ENCODE measurements at places on chromosomes 13 and 19.

DNA sequence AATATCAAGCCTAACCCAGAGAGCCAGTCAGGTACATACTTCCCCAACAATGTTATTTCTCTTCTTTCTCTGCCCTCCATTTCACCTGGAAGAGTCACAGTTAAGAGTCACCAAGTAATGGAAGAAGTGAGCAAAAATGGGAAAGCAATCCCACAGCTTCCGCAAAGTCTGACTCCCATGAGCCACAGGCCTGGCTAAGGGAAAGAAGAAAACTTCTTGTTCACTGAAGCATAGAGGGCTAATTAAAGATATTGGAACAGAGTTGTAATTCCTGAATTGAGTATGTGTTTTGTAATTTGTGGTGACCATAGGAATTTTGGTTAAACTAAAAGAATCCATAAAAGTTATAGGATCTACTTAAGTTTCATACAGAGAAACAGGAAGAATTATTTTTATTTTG, 830.9 kb upstream of the PCDH20 start:
- DNase-seq: no peak

DNA sequence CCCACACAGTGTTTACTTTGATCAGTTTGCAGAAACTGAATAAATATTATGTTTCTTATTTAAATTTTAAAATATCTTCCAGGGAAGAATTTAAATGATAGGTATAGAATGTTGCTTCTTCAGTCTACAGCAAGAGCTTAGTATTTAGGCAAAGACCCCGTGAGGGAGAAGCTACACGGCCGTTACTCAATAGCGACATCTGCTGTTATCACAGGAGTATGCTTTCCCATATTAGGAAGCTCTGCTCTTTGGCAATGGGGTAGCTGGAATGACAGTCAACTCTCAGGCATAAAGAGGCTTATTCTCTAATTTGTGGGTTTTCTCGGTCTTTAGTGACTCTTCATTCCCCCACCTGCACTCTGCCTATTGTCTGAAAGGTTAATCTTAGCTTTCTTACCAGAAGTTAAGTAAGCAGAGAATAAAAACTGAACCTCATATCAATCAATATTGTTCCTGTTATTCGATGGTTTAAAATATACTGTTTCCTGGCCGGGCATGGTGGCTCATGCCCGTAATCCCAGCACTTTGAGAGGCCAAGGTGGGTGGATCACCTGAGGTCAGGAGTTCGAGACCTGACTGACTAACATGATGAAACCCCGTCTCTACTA, 13.2 kb upstream of the LHFPL6 start:
- DNase-seq: peak; percentile 82

DNA sequence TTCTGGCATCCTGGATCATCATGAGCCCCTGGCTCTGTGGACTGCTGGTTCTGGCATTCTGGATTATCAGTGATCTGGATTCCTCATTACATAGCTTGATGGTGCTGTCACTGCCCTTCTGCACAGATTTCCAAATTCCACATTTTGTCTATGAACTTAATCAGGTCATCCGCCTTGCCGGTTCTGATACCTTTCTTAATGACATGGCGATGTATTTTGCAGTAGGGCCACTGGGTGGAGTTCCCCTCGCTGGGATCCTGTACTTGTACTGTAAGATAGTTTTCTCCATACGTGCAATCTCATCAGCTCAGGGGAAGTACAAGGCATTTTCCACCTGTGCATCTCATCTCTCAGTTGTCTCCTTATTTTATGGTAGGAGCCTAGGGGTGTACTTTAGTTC, 24.4 kb upstream of the OR7C2 start:
- DNase-seq: no peak

DNA sequence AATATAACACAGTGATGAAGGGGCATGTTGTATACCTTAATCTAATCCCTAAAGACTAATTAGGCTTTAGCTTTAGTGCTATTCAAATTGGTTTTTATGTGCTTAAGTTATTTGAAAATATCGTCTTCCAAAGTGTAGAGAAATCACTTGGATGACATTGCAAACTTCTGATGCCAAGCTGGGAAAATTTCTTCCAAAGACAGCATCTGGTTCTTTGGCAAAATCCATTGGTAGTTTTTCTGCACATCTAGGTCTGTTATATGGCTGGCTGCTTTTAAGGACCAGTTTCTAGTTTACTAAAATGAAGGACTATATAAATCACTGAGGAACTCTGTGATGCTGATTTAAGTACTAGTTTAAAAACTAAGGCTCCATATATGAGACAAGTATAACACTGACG, 2362.3 kb downstream of the PCDH9 start:
- DNase-seq: no peak

GRCh38 chr19:27776524-27776923, 1436.4 kb downstream of the UQCRFS1 start:
- DNase-seq: no peak

GRCh38 chr19:57351867-57352266, 796 bp downstream of the ZNF304 start:
- peak; percentile 22 for DNase-seq

DNA sequence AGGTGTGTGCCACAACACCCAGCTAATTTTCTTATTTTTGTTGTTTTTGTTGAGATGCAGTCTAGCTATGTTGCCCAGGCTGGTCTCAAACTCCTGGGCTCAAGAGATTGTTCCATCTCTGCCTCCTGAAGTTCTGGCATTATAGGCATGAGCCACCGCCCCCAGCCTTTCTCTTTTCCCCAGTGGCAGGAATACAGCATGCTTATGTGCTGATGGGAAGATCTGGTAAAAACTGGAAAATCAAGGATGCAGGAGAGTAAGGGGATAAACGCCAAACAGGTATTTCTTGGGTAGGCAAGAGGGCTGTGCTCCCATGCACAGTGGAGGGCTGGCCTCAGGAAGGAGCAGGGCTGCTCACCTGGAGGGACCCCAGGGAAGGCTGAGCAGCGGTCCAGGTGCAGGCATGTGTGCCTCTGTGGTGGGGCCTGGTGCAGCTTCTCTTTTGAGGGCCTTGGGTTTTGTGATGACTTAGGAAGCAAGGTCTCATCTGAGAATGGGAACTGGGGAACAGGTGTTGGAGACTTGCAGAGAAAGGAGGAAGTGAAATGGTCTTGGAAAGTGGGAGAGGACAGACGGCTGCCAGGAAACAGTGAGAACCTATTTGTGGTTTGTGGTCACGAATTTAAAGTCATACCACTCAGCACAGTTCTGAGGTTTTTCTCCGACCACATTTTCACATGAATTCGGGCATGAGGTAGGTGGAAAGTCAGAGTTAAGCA, 106.5 kb downstream of the TEX26 start:
- no peak for DNase-seq

DNA sequence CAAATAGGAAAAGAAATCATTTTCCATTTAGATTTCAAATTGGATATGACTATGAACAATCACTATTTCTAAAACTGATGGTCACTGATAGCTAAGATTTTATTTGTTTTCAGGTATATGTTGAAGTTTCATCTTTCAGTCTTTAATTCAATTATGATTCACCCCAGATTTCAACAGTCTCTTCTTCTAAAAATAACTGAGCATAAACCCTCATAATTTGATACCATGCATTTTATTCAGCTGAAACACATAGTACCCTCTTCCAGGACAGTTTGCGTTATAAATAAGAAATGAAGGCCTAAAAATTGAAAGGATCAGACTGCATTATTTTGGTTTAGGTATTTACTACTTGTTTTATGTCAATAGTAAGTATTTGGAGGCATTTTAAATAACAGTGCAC, 428.5 kb upstream of the NBEA start:
- DNase-seq: no peak
